A549 treated with CORT108297 at 1 μM for 4 hours (cell line): ENCODE measurements at places on chromosomes 2 and 18. TPM values are rescaled to one million over a fixed set of nuclear protein-coding genes. Genes with fewer than 3 reads are reported as not detected.

HRH4 gene
- not detected in 5 replicates for total RNA-seq

SFXN5 gene
- 11.5 to 17.1 TPM (median 14.7 TPM) in 5 replicates for total RNA-seq

PLGLB2 gene
- total RNA-seq, result 0.13 to 0.35 TPM (median 0.25 TPM) in 4 of 5 replicates, not detected in the other

TOGARAM2 gene
- total RNA-seq, result 0.08 to 0.23 TPM (median 0.19 TPM) in 5 replicates
